Activated CD4-positive, alpha-beta T cell treated with anti-CD3 and anti-CD28 coated beads, Interleukin-2, Interleukin-6, amounts not matched to agents 100 ng/mL and 50 ng/mL, durations not matched to agents 16 hours and 8 hours (primary cell): ENCODE measurements at places on chromosomes 3 and 15.
A peak's percentile ranks its signal among the peaks of the same experiment; 100 is the strongest.

GRCh38 chr3:44419116-44419922 lies 58.2 kb downstream of the ZNF445 start:
- no peak for DNase-seq

- DNase-seq = no peak
Observed at GRCh38 chr3:119160361-119160760, 13.0 kb upstream of the UPK1B start.

GRCh38 chr15:39934397-39935071 lies 619 bp downstream of the EIF2AK4 start:
- DNase-seq = no peak

GRCh38 chr3:43729707-43730414 lies 39.1 kb downstream of the ABHD5 start:
- DNase-seq = no peak

- no peak for DNase-seq
Observed at GRCh38 chr3:145190138-145190537, 970.8 kb downstream of the PLOD2 start.

- DNase-seq = peak; percentile 21
Observed at GRCh38 chr3:168213920-168214319, 118.2 kb upstream of the GOLIM4 start.

DNA sequence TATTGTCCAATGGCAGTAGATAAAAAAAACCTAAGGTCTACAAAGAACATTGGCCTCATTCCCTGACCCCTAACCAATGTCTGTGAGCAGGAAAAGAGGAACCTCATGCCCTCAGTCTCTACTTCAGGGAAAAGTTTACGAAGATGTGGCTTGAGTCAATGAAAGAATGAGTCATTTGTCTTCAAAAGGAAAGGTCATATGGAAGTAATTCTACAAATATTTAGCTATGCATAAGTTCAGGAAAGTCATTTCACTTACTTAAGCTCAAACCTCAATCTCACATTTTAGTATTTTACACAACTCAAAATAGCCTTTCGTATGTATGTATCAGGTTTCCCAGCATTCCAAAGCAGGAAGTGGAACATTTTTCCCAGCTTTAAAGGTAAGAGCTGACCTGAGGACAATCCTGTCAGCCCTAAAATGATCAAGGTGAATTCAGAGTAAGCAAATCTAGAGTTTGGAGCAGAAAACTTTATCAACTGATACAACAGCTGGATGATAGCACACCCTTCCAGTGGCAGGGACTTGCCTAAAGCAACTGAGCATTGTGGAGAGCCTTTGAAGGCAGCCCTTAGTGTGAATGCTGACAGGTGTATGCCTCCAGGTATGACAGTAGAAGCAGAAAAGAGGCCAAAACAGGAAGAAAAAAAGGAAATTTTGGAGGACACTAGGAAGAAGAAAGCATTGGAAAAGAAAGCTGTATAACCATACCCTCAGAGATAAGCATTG lies 53.9 kb upstream of the ACKR4 start:
- DNase-seq = no peak

GRCh38 chr3:188259596-188259995 lies 105.6 kb downstream of the LPP start:
- no peak for DNase-seq

- DNase-seq = no peak
Observed at GRCh38 chr3:161766331-161766730, 269.7 kb downstream of the OTOL1 start.

GRCh38 chr3:188400494-188401243 lies 246.7 kb downstream of the LPP start:
- peak; percentile 75 for DNase-seq

GRCh38 chr15:36932070-36932469 lies 168.3 kb downstream of the MEIS2 start:
- no peak for DNase-seq

- no peak for DNase-seq
Observed at GRCh38 chr3:48135552-48136495, 52.4 kb downstream of the CDC25A start.

DNA sequence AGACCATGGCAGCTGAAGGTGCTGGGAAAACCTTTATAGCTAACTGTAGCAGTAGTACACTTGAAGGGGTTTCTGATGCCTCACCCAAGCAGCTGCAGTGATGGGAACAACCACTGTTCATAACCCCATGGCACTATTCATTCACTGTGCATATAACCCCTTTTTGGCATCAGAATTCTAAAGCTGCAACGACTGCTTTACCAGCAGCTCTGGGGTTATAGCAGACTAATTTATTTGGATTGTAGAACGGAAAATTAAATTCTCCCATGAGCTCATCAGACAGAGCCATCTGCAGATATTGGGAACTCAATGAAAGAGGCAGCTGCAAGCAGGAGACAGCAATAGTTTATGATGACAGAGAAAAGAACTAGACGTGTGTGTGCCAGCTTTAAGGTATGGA lies 28.6 kb downstream of the TFDP2 start:
- DNase-seq = no peak

GRCh38 chr3:195159117-195159813 lies 111.7 kb downstream of the XXYLT1 start:
- DNase-seq = no peak

DNA sequence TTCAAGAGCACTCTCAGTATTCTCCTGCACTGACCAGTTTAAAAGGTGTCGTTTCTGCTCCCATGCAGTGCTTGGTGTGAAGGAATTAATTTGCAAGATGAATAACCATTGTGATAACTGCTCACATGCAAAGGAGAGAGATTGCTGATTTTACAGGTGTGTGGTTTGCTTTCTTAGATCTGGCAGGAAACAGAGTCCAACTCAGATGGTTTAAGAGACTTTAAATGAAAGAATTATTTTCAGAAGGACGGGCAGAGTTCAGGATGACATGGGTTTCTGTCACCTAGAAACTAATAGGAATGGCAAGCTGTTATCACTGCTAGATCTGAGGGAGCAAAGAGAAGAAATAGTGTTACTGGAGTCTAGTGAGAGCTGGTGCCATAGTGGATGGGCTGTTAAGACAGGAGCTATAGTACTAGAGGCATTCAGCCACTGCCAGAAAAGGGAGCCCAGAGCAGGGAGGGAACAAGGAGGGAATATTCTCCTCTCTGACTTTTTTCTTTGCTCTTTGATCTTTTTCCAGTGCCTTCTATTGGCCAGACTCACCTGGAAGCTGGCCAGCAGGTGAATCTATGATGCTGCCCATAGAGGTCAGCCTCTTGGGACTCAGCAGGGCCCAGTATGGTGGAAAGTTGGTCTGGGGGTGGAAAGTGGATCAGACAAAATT lies 14.9 kb downstream of the ATXN7 start:
- DNase-seq = no peak

- DNase-seq = no peak
Observed at GRCh38 chr3:105030211-105030610, 336.5 kb upstream of the ALCAM start.

DNA sequence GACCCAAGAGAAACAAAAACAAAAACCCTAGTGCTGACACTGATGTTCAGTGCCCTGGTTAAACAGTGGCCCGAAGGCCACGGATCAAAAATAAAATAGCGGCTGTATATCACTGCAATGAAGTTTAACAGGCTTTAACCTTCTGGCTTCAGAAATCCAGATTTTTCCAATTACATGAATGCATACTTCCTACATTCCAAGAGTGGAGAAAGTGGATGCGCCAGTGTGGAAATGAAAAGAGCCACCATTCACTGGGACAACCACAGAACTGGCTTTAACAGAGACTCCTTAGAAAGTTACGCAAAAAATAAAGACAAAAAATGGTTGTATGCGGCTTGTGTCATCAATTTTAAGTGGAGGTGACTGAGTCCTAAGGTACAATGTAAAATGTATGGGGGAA lies 522.2 kb downstream of the FHIT start:
- DNase-seq = no peak

DNA sequence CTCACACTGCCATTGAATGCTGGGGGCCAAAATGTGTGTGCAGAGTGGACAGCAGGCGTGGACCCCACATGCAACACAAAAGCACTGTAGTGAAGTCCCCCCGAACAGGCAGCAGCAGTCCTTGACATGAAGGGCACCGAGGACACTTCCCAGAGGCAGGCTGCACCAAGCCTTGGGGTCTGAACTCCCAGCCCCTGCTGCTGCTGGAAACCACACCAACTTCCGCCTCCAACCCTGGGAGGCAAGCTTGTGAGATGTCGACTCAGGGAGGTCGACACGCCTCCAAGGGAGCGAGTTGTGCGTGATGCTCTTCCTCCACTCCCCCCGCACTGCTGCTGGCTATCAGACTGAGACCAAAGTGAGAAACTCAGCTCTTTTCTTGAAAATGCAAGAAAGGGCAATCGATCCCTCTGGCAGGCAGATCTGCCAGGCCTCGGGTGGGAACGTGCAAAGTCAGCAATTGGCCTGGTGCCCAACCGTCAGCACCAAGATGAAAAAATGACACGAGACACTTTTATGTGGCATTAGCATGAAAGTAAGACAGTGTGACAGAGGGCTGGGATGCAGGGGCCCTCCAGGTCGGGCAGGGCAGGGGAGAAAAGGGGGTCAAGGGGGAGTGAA lies 43.6 kb downstream of the WHAMM start:
- DNase-seq = no peak

GRCh38 chr3:190038050-190038933 lies 82.4 kb downstream of the P3H2 start:
- no peak for DNase-seq

GRCh38 chr3:122969585-122970469 lies 57.7 kb downstream of the SEMA5B start:
- DNase-seq = no peak
